ENCODE measurements at places on chromosomes 12 and 14.

DNA sequence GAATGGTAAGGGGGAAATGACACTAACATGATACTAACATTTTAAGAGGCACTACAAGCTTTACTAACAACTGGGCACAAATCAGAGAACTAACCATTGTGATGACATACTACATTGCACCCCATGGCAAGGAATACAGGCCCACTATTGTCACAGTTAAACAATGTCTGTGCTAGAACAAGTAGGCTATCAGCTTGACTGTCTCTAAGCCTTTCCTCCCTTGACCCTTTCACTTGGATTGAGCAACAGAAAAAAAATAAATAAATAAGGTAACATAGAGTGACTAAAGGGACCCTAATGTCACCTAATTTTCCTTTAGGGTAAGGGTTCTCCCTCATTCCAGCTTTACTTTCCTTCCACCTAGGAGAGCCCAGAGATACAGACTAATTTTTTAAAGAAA, 4.4 kb downstream of the SLC38A2 start:
- DNase-seq: no peak

DNA sequence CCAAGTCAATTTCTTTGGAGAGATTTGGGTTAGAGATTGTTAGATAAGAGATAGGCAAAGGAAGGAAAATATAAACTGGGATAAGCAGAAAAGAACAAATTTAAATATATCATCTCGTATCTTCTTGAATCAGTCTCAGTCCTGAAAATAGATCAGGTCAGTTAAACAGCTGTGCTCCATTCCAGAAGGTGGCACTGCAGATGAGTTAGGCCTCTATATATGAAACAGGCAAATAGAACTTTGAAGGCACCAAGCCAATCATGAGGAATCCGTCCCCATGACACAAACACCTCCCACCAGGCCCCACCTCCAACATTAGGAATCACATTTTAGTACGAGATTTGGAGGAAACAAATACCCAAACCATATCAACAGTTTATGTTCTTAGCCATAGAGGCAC, 605.5 kb upstream of the USP15 start:
- DNase-seq: no peak

DNA sequence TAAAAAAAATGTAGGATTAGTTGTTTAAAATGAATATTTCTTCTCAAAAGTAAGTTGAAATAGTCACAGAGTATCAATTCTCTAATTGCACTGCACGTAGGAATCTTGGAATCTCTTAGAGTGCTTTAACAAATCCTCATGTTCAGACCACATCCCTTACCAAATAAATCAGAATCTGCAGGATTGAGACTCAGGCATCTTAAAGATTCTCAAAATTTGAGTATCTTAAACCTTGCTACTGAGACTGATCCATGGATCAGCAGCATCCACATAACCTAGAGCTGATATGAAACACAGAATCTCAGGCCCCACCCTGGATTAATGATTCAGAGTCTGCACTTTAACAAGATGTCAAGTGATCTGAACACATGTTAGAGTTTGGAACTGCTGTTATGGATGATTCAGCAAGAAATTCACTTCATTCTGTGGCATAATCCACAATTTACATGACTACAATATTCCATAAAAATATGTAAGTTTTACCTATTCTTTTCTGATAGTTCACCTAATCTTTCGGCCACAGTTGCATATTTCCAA, 58.7 kb downstream of the ADAMTS20 start:
- DNase-seq: no peak

DNA sequence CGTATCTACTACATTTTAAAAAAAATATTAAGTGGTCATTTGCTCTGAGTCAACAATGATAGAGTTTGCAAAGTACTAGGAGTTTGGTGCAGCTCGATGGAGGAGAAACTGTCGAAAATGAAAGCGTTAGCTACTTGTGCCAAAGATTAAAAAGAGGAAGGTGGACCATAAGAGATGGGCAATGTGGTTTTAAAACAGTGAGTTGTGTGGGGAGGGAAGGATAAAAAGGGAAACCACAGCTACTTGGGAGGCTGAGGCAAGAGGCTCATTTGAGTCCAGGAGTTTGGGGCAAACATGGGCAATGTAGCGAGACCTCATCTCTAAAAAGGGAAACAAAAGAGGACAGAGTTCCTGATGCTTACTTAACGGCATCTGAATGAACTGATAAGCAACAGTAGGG, 18.2 kb upstream of the STRAP start:
- DNase-seq: no peak

GRCh38 chr14:76257111-76257803, 105.5 kb downstream of the GPATCH2L start:
- no peak for DNase-seq

GRCh38 chr14:61866932-61867920, 105.0 kb downstream of the SNAPC1 start:
- no peak for DNase-seq

GRCh38 chr14:69713209-69713781, 53.6 kb upstream of the SRSF5 start:
- DNase-seq: peak; percentile 86

DNA sequence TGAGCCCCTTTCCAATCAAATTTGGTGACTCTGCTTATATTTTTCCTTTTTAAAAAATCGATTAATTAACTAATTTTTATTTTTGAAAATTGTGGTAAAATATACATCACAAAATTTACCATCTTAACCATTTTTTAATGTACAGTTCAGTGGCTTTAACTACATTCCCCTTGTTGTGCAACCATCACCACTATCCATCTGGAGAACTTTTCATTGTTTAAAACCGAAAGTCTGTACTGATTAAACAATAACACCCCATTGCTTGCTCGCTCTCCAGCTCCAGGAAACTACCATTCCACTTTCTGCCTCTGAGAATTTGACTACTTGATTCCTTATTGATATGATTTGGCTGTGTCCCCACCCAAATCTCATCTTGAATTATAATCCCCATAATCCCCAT, 283.4 kb downstream of the C12orf75 start:
- no peak for DNase-seq

- no peak for DNase-seq
These were observed 109.5 kb downstream of the AEBP2 start for GRCh38 chr12:19548834-19549233.

GRCh38 chr12:64450711-64451486, 1.0 kb upstream of the TBK1 start:
- no peak for DNase-seq

All from prostate gland (tissue), 2 donors.